ENCODE measurements at places on chromosomes 3 and 15.

GRCh38 chr15:47997195-47998080 is 123.4 kb upstream of the SLC24A5 start:
- DNase-seq: no peak

GRCh38 chr3:193841581-193841980 is 248.6 kb downstream of the OPA1 start:
- DNase-seq: no peak

DNA sequence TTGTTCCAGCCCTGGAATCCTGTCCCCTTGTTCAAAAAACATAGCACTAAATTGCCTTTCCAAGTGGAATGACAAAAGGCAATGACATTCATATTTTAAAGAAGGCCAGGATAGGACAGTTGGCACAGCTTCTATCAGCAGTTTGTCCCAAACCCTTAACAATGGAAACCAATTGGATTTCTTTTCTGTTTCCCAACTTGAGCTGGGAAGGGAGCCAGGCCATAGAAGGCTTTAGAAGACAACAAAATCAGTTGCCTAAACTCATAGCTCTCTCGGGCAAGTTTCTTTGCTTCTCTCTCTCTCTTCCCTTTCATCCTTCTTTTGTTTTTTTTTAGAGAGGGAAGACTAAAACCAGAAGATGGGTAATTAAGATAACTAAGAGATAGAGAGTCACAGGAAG is 227.7 kb upstream of the TPRG1 start:
- no peak for DNase-seq

DNA sequence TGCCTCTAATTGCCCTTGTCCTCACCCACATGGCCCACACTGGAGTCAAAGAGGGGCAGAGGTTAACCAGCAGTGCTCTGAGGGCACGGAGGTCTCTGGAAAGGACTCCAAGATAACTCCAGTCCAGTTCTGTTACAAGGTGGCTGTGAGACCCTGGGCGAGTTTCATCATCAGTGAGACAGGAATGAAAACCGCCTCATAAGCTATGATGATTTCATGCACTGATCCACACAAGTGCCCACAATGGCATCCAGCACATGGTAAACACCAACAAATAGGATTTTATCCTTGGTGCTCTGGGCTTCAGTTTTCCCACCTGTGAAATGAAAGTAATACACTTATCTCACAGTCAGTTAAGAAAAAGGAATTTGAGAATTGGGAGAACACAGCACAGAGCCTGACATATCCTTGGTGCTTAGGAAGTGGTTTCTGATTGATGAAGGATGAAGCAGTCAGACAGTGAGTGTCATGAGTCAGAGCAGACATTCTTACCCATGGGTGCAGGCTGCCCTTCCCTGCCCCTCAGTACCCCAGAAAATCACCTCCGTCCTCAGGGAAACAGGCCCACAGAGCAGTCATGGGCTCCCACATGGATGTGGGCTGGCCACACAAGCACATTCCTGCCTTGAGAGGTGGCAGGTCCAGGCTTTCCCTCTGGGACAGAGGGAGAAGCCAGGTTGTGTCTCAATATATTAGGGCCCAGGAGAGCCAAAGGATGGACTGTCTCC is 48.4 kb downstream of the DAPK2 start:
- no peak for DNase-seq

DNA sequence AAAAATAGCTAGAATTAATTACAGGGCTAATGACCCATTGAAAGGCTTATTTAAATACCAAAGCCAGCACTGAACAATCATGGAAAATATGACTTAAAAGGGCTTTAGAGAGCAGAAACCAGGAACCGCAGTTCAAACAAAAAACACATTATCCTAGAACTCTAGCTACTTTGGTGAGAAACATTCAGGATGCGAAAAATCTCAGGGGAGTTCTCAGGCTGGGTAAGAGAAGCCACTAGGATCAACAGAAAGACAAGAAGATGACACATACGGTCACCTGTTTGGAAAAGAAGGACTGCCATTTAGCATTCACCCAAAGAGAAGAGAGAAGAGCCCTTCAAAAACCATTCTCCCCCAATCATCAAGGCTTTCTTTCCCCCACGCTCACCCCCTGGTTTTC is 75.6 kb upstream of the ICE2 start:
- DNase-seq: no peak

- no peak for DNase-seq
Measured at GRCh38 chr3:134312072-134312872, 61.6 kb upstream of the RYK start.

- DNase-seq: no peak
Measured at GRCh38 chr3:152319831-152320617, 51.3 kb downstream of the MBNL1 start.

GRCh38 chr3:197038679-197039462 is 9.3 kb upstream of the MELTF start:
- DNase-seq: no peak

DNA sequence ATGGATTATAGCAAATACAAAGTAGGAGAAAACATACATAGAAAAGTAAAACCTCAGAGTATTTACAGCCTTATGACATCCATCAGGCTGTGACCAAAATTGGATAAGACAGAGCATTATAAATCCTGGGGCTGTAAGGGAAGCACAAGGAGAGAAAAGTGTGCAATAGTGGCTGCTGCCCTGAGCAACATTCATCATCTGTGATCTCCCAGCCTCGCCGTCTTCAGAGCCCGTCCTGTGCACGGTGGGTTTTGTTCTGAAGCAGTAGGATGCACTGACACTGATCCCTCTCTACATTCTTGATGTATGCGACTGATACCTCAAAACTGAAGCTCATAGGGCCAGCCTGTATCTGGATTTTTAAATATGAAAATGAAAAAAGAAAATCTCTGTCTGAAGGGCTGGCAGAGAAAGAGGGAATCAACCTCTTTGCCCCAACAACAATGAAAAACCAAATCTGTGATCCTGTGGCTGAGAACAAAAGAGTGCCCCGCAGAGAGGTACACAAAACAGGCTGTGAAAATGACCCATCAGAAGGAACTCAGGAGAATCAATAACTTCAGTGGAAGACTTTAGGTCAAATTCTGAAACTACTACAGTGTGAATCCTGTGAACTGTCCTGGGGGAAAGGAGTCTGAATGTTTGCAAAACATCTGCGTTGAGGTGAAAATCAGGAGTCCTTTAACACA is 8.2 kb upstream of the RTP4 start:
- no peak for DNase-seq

DNA sequence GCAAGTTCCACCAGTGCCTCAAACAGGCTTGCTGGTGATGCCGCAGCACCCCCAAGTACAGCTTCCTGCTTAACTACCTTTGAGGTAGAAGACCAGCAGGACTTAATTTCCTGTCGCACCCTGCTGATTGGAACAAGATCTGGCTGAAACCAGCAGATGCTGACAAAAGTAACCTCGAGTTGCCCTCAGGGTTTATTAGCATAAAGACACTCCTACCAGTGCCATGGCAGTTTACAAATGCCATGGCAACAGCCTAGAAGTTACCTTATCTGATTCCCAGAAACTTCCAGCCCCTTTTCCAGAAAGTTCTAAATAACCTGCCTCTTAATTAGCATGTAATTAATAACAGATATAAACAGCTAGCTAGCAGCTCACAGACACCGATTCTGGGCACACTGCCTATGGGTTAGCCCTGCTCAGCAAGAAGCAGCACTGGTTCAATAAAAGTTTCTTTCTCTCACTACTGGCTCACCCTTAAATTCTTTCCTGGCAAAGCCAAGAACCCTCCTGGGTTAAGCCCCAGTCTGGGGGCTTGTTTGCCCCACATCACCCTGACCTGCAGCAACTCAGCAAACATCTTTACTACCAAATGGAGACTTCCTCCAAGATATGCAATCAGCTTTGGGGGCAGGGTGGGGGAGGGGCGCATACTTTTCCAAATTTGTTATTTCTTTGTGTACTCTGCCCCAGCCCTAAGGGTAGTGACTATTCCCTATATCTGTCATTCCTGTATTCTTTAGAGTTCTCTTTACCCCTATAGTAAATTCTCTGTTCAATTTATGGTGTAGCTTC is 54.2 kb downstream of the MAP4 start:
- no peak for DNase-seq

All from stimulated activated CD4-positive, alpha-beta T cell treated with anti-CD3 and anti-CD28 coated beads, Interleukin-4, amount 100 ng/mL, for 1 hour (primary cell).